Osteoblast (primary cell): ENCODE measurements at places on chromosomes 12 and 14. TPM values are rescaled to one million over a fixed set of nuclear protein-coding genes. Genes with fewer than 3 reads are reported as not detected.

Gene EVL
- 16.6 and 17.4 TPM in 2 replicates for total RNA-seq

Gene SLC39A5
- not detected in 2 replicates for total RNA-seq

Gene GLIPR1L2
- 0.29 and 0.36 TPM in 2 replicates for total RNA-seq

Gene COCH
- total RNA-seq = 0.29 and 1.1 TPM in 2 replicates

Gene FAM181A
- not detected in 2 replicates for total RNA-seq

Gene PAH
- total RNA-seq = not detected in 2 replicates

Gene AQP6
- total RNA-seq = not detected in 2 replicates

Gene RASAL1
- not detected in 2 replicates for total RNA-seq

Gene TAMALIN
- total RNA-seq = 4.7 and 6.5 TPM in 2 replicates

Gene CLEC4A
- total RNA-seq = 0.29 and 0.72 TPM in 2 replicates

Gene CCDC184
- total RNA-seq = under 0.01 TPM in 1 of 2 replicates, not detected in the other

Gene CDCA3
- 4.0 and 5.0 TPM in 2 replicates for total RNA-seq

Gene MMP19
- 13.0 and 14.7 TPM in 2 replicates for total RNA-seq

Gene MCRS1
- 51.0 and 56.5 TPM in 2 replicates for total RNA-seq

Gene NOVA1
- total RNA-seq = 0.36 TPM in 1 of 2 replicates, not detected in the other

Gene FZD10
- not detected in 2 replicates for total RNA-seq

Gene APOF
- not detected in 2 replicates for total RNA-seq

Gene C3AR1
- total RNA-seq = 0.29 and 0.72 TPM in 2 replicates

Gene SERPINA1
- total RNA-seq = 0.29 and 1.4 TPM in 2 replicates

Gene KRT78
- not detected in 2 replicates for total RNA-seq

Gene CACNA1C
- 19.2 and 22.4 TPM in 2 replicates for total RNA-seq

Gene ACRBP
- under 0.01 and 0.36 TPM in 2 replicates for total RNA-seq
